Stimulated activated CD8-positive, alpha-beta memory T cell treated with anti-CD3 and anti-CD28 coated beads, Interleukin-7, amount 100 ng/mL, for 24 hours (primary cell): ENCODE measurements at places on chromosomes 16 and 17.

GRCh38 chr16:2490190-2491105, 15.5 kb downstream of the TBC1D24 start:
- DNase-seq: no peak

- no peak for DNase-seq
Observed at GRCh38 chr17:32305049-32305448, 36.9 kb downstream of the C17orf75 start.

DNA sequence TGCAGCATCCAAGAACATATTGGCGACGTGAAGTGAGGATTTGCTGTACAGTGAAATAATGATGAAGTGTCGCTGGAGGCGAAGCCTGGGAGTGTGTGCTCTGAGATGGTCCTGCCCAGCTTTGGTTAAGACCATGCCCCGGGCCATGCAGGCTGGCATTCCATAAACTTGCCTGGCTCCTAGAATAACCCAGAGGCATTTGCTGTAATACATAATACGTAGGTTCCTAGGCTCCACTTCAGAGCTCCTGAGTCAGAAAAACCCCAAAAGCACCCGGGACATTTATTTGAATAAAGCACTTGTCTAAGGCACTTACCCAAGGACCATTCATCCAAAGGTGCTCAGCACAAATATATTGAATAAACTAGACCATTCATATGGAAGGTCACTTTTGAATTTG, 279.3 kb downstream of the ABCC12 start:
- no peak for DNase-seq

GRCh38 chr17:57939797-57940196, 15.4 kb downstream of the CUEDC1 start:
- no peak for DNase-seq

- no peak for DNase-seq
Observed at GRCh38 chr17:72407336-72407909, 286.6 kb downstream of the SOX9 start.

GRCh38 chr17:80097127-80097621, 4.2 kb upstream of the GAA start:
- DNase-seq: no peak

DNA sequence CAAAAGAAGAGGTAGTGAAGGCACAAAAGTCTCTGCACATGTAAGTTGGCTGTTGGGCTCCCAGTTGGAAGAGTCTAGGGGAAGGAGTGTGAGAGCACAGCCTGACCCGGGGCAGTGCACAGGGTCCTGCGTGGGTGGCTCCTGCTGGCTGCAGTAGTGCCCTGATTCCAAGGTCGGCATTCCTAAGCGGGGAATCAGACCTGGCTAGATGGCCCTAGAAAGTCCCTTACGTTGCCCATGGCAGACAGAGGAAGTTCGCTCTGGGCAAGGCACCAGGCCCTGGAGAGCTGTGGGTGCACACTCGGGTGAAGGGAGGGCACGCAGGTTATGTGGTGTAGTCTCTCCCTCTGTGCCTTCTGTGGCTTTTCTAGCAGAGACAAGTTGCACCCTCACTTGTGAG, 22.8 kb upstream of the SLC5A11 start:
- no peak for DNase-seq

DNA sequence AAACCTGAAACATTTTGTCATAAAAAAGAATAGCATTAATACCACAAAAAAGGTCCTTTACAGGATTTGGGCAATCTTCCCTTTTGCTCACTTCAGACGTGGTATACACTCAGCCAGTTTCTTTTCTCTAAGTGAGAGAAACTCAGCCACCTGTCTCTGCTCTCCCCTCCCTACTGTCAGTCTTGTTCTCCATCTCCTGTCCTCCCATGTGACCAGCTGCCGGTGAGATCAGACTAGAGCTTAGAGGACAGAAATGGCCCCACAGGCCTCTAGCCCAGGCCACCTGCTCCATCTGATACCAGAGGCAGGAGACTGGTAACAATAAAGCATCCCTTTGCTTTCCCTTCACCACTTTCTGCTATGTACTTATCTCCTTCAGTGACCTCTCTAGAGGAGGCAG, 34.9 kb downstream of the CMC2 start:
- DNase-seq: no peak

DNA sequence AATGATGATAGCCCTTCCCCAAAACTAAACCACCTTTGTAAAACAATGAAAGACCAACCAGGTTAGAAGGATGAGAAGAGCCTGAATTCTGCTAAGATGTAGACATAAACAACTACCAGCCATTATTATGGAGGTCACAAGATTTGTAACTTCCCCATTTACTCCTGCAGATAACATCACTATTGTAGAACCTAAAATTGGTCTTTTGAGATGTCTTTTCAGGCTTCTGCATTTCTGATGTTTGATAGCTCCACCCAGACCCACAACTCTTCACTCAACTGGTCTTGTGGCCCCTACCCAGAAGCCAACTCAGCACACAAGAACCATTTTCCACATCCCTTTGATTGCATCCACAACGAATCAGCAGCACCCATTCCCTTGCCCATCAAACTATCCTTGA, 100.8 kb downstream of the TMEM132E start:
- DNase-seq: no peak

DNA sequence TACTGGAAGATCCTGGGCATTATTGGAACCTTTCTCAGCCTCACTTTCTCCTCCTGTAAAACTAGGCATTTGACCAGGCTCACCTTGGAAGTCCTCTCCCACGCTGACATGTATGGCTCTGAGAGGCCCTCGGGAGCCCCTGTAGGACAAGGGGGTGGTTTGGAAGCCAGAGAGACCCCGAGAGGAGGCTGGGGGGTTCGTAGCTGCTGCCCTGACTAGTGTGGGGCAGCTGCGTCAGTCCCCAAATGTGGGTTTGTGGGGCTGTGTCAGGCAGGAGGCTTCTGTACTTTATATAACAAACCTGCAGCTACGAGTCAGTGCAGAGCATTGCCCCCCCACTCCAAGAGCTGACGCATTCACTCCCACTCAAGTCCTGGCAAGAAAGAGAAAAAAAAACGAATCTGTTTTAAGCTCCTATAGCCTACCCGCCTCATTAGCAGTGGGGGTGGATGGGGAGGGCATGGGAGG, 1.8 kb downstream of the CX3CL1 start:
- no peak for DNase-seq

DNA sequence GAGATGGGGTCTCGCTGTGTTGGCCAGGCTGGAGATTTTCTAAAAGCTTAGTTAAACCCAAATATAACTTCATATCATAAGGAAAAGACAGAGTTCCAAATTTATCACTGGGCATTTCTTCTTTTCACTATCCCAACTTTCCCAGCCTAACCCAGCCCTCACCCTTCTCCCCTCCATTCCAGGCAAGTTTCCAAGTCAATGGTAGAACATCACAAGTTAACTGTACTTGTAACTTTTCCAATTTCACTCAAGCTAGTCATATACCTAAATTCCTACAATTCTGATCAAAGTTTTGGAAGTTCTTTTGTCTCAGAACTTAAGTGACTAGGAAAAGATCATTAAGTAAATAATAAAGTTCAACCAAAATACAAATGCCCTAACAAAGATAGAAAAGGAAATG, 61.2 kb downstream of the USP32 start:
- DNase-seq: no peak

GRCh38 chr16:13996778-13997288, 74.3 kb upstream of the MRTFB start:
- DNase-seq: no peak

DNA sequence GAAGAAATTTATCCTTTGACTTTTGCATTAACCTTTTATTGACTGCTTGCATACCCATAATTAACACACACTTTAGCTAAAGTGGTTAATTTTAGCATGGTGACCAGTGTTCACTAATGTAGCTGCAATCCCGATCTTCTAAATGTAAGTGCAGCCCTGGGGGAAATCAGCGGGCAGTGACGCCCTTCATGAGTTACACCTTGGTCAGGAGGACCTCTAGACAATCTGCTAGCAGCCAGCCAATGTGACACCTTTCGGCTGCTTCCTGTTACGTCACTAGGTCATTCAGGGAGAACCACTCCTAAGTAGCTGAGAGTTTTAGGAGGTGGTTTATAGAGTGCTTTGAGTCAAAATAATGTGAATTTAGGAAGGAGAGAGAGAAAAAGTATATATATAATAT, 180.5 kb downstream of the IRX3 start:
- DNase-seq: no peak

GRCh38 chr17:49333804-49334203, 28.2 kb downstream of the ZNF652 start:
- no peak for DNase-seq

- DNase-seq: no peak
Observed at GRCh38 chr17:28549236-28550132, 2.9 kb downstream of the UNC119 start.

- DNase-seq: no peak
Observed at GRCh38 chr17:68302066-68302564, 10.8 kb downstream of the ARSG start.

- DNase-seq: no peak
Observed at GRCh38 chr16:11583889-11584565, 2.7 kb downstream of the LITAF start.

GRCh38 chr16:63629272-63629671, 1492.6 kb downstream of the CDH11 start:
- DNase-seq: no peak

DNA sequence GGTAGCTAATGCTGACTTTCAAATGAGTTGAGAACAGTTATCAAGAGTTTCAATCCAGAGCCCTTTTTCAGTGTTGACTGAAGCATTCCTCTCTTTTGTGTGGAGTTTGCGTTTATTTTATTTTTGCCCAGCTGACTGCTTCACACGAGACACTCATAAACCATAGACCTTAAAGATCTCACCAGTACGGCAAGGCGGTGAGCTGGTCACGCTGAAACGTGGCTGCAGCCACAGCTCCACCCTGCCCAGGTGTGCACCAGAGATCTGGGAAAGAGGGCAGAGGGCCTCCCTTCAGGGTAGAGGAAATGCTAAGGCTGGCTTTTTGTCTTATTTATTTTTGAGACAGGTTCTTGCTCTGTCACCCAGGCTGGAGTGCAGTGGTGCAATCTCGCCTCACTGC, 112.2 kb downstream of the AATF start:
- DNase-seq: no peak

DNA sequence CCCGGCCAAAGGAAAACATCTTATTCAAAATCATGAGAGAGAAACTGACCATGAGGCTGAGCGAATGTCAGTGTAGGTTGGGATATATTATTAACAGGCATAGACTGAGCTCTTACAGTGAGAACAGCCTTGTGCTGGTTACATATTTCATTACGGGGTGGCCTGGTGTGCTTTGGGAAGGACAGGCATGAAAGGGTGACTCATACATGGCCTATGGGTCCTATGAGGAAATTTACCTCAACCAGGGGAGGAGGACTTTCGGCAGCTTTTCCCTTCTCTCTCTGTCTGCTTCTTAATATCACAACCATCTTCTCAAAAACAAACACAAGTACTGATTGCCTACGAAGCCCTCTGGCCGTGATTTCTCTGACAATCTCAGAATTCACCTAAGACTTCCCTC, 579.1 kb downstream of the CDH13 start:
- DNase-seq: no peak

GRCh38 chr16:62194828-62195227, 158.6 kb upstream of the CDH8 start:
- DNase-seq: no peak

DNA sequence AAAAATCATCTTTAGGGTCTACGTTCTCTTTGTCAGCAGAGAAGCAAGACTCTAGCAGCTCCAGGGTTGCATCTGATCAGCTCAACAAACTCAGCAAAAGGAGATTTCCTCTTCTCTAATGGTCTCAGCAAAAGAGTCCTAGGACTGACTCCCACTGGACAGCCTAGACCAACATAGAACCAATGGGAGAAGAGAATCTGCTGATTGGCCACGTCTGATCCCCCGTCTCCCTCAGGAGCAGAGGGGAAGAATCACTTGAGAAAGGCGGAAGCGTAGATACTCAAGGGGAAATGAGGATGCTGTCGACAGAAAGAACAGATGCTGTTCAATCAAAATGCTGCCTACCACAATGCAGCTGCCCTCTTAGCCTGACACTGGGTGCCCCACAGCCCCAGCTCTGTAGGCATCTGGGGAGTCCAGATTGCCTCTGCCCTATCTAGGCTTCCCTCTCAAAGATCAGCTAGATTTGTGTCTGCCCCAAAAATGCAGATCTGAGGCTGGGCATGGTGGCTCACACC, 31.5 kb upstream of the EMP2 start:
- no peak for DNase-seq

DNA sequence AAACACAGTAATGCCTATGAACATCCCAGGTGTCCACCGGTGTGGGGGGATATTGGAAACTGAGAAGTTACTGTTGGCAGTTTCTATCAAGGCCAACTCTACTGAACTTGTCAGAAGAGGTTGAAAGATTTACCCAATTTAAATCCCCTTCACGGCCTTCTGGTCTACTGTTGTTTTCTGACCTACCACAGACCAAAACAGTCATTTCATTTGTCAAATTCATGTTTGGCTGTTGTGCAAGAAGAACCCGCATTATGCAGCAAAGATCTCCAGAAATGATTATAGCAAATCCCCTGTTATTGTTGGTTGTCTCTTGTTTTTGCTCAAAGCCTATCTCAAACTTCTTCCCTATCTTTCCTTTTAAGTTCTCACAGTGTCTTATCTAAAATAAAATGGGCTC, 73.1 kb upstream of the MAF start:
- DNase-seq: no peak

DNA sequence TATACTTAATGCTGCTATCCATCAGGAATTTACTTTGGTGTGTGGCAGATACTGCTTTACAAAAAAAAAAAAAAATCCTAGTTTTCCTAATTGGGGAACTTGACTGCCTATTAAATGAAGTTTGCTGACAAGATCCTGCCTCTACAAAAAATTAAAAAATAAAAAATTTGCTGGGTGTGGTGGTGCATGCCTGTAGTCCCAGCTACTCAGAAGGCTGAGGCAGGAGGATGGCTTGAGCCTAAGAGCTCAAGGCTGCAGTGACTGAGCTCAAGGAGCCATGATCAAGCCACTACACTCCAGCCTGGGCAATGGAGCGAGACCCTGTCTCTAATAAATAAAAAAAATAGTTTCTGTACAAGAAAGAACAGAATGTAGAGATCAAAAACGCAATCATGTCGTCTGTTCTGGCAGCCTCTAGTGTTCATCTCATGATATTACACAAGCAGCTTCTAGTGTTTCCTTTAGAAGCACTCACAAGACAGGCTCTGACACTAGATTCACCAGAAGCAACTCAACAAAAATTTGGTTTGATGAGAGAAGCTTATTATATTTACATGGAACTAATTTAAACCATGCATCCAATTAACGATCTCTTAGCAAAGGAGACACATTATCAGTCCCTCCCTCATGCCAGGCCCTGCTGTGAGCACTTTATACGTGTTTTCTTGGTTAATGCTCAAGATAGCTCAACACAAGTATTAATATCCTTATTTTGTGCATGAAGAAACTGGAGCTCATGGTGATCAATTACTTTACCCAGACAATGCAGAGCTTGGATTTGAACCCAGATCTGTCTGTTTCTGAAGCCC, 6.8 kb upstream of the KRTAP17-1 start:
- DNase-seq: no peak

GRCh38 chr17:42183741-42184711, 1.2 kb downstream of the HCRT start:
- peak; percentile 40 for DNase-seq

- DNase-seq: no peak
Observed at GRCh38 chr16:55322327-55322726, 1.7 kb upstream of the IRX6 start.

GRCh38 chr16:75983741-75984381, 257.6 kb upstream of the CPHXL start:
- no peak for DNase-seq

- DNase-seq: no peak
Observed at GRCh38 chr16:50830698-50831097, 88.8 kb downstream of the CYLD start.

GRCh38 chr17:42275527-42276358, 448 bp downstream of the STAT5B start:
- DNase-seq: peak; percentile 14

- no peak for DNase-seq
Observed at GRCh38 chr17:45038728-45039634, 12.5 kb downstream of the DCAKD start.

- no peak for DNase-seq
Observed at GRCh38 chr16:16973707-16974591, 496.8 kb downstream of the XYLT1 start.
